Caco-2 (cell line): ENCODE measurements at places on chromosomes 4 and X. TPM values are rescaled to one million over a fixed set of nuclear protein-coding genes. Genes with fewer than 3 reads are reported as not detected.

- DNase-seq: no peak
- no peaks in the 10 kb centered on the region for H3K27me3 ChIP-seq
- no peak overlapping the region for H3K4me3 ChIP-seq
- no peak overlapping the region for H3K27ac ChIP-seq
- no peaks in the 10 kb centered on the region for H3K4me1 ChIP-seq
Observed at GRCh38 chrX:130176354-130176776, 4.6 kb downstream of the RAB33A start.

GRCh38 chrX:153947009-153947769 lies 2.7 kb upstream of the RENBP start:
- no peaks in the 10 kb centered on the region for H3K4me1 ChIP-seq
- H3K27ac ChIP-seq: no peak overlapping the region

DNA sequence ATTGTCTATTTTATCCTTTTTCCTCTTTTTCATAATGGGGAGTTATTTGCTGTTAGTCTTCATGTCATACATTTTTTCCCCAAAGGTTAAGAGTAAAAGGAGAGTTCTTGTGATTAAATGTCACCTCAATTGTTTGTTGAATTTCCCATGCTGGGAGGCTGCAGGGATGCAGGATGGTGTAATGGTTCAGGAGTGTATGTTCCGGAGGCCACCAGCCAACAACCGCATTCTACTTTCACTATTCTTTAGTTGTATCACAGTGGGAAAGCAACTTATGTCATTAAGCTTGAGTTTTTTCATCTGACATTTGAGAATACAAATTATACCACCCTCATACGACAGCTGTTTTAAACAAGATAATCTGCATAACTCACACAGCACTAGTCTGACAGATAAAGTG lies 15.4 kb downstream of the AFP start:
- DNase-seq: no peak
- no peaks in the 10 kb centered on the region for H3K36me3 ChIP-seq
- H3K27ac ChIP-seq: no peak overlapping the region
- peaks cover 44% of the 10 kb centered on the region for H3K4me1 ChIP-seq
- H3K4me3 ChIP-seq: no peak overlapping the region

Gene PCDH7
- total RNA-seq: 16.3 and 19.1 TPM in 2 replicates

- no peak for DNase-seq
- no peaks in the 10 kb centered on the region for H3K27me3 ChIP-seq
- H3K27ac ChIP-seq: no peak overlapping the region
- no peak overlapping the region for H3K4me3 ChIP-seq
Observed at GRCh38 chr4:20327808-20328207, 76.1 kb downstream of the SLIT2 start.

DNA sequence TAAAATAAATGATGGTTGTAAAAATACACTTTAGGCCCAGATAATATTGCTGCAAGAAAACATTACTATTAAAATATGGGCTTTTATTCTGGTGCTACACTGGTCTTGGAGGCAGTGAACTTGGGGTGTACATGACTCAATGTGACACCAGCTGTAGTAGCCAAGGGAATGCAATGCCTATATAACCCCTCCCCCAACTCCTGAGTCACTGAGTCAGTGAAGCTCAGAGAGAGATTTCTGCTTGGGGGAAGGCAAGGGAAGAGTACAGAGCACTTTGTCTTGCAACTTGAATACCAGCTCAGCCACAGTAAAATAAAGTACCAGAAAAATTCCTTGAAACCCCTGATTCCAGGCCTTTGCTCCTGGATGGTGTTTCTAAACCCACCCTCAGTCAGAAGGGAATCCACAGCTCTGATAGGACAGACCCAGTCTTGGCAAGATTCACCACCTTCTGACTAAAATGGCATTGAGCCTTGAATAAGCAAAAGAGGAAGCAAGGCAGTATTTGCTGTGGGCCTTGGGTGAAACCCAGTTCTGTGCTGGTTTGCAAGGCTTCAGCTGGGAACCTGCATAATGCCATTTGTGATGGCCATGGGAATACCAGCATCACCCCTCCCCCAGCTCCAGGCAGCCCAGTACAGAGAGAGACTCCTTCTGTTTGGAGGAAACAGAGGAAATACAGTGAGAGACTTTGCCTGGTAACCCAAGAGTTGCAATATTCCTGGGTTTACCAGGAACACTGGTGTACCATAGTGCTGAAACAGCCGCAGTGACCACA lies 209.9 kb downstream of the IQCM start:
- no peak for DNase-seq
- H3K27me3 ChIP-seq: no peaks in the 10 kb centered on the region
- no peak overlapping the region for H3K4me3 ChIP-seq
- no peak overlapping the region for H3K27ac ChIP-seq

- H3K4me3 ChIP-seq: no peak overlapping the region
- no peaks in the 10 kb centered on the region for H3K4me1 ChIP-seq
- DNase-seq: no peak
- H3K27ac ChIP-seq: no peak overlapping the region
- H3K27me3 ChIP-seq: no peaks in the 10 kb centered on the region
- H3K36me3 ChIP-seq: no peaks in the 10 kb centered on the region
Observed at GRCh38 chr4:65918212-65918611, 247.9 kb upstream of the EPHA5 start.

Gene MTHFD2L
- total RNA-seq: 11.0 and 11.6 TPM in 2 replicates
